ENCODE measurements at places on chromosomes 4 and X.

DNA sequence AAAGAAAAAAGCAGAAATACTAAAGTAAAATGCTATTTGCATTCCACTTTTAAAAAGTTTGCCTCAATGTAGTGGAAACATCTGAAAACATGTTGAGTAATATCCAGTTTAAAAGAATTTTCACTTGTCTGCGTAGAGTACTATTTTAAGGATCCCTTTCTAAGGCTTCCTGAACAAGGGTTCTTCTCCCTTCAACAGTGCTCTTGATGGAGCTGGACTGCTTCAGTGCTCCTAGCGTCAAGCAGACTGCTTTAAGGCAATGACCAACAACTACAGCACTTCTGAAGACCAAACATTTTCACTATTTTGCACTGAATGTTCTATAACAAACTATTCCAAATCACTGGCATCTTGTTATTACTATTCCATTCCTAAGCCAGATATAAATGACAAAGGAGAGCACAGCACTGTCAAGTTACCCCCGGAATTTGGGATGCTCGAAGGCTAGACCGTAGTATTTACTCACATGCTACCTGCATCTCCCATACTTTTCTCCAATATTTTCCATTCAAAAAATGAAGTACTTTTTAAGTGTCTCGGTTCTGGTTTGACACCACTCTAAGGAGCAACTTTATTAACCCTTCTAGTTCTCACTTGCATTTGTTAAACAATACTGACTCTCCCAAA lies 36.1 kb downstream of the TMEM165 start:
- DNase-seq, result no peak

- DNase-seq, result no peak
Measured at GRCh38 chr4:163264934-163265333, 67.5 kb downstream of the NPY1R start.

GRCh38 chrX:108993909-108994308 lies 257.5 kb upstream of the IRS4 start:
- DNase-seq, result no peak

DNA sequence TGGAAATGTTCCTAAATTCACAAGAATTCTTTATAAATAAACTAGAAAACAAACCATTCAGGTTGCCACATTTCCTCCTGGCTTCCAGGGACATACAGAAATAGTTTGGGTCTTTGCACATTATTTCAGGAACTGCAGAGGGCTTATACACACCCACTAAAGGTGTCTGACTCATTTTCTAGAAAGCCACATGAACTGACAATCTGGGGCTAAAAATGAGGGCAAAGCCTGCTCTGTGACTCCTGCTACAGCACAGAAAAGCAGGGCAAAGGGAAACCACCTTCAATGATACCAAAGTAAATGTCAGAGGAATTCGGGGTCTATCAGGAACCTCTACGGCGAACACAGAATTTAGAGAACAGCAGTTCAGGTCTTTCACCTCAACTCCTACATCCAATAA lies 112.2 kb upstream of the MAP3K15 start:
- DNase-seq, result peak; percentile 16

DNA sequence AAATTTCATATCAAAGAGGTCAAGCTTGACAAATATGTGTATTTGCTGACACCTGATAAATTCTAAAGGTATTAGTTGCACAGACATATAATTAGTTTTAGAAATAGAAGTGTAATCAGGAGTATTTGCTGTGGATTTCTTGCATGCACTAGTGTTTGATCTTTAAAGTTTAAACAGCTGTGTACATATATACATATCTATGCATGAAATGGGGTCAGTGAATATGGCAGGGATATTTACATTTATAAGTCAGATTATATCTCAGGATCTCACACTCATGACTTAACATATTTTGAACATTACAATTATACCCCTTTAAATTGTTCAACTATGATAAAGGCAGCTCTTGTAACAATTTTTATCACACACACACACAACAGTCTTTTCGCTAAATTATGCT lies 547.4 kb upstream of the ACTRT1 start:
- no peak for DNase-seq

GRCh38 chr4:234178-234577 lies 71.1 kb downstream of the ZNF732 start:
- no peak for DNase-seq

- DNase-seq, result no peak
Measured at GRCh38 chr4:122783301-122784215, 43.1 kb upstream of the FGF2 start.

- DNase-seq, result no peak
Measured at GRCh38 chr4:48898733-48899431, 7.7 kb downstream of the OCIAD2 start.

DNA sequence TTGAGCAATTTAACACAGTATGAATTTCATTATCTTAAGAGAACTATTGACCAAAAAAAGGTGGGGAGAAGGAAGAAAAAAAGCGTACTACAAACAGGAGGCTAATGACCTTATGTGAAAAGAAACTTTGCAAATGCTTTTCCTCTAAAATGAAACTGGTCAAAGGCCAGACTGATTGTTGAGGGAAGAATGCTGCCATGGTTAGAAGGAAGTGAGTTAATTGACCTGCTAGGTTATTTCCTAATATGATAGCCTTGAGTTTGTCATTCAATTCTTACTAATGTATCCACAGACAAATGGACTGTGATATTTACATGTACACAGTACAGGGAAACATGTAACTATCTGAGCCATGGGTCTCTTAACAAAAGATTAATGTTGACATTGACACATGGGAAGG lies 132.8 kb downstream of the PCDH19 start:
- DNase-seq, result no peak

- DNase-seq, result no peak
Measured at GRCh38 chr4:37825968-37826294, 555 bp upstream of the PGM2 start.

- DNase-seq, result no peak
Measured at GRCh38 chrX:10617186-10617998, 3.0 kb downstream of the MID1 start.

DNA sequence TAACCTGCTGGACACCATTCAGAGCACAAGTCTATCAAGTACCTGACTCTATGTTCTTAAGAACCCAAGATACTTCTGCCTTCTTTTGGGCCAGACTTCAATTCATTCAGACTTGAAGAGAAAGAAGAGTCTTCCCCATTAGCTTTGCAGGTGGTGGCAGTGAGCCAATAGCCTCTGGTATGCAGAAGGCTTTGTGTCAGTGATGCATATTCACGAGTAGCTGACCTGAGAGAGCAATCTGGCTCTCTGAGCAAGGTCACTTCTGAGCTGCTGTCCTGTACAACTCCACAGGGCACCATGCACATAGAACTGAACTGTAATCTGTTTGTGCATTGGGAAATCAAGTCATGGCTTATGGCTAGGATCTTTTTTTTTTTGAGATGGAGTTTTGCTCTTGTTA lies 39.9 kb upstream of the SPINK2 start:
- no peak for DNase-seq

DNA sequence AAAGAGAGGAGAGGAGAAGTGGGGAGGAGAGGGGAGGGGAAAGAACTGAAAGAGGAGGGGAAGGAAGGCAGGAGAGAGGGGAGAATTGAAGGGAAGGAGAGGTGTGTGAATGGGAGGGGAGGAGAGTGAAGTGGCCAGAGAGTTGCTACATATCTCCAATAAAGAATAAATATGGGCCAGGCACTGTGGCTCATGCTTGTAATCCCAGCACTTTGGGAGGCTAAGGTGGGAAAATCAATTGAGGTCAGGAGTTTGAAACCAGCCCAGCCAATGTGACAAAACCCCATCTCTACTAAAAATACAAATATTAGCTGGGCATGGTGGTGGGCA lies 482.4 kb downstream of the NAF1 start:
- no peak for DNase-seq
